Activated T-helper 1 cell treated with Interleukin-2 at 50 U/mL for 16 hours (primary cell): ENCODE measurements at places on chromosomes 2 and 18.

DNA sequence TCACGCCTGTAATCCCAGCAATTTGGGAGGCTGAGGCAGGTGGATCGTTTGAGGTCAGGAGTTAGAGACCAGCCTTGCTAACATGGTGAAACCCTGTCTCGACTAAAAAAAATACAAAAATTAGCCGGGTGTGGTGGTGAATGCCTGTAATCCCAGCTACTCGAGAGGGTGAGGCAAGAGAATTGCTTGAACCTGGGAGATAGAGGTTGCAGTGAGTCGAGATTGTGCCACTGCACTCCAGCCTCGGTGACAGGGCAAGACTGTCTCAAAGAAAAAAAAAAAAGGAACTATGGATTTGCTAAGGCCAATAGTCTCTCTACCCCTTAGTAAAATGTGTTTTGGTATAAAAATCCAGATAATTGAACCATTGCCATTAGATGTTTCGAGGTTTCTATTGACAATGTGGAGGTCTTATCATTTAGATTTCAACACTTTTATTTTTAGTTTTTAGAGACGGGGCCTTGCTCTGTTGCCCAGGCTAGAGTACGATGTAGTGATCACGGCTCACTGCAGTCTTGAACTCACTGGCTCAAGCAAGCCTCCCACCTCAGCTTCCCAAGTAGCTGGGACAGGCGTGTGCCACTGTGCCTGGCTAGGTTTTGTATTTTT, 1.1 kb upstream of the TXNDC2 start:
- no peak for DNase-seq

GRCh38 chr2:7849027-7849426, 832.8 kb upstream of the ID2 start:
- DNase-seq: no peak

- no peak for DNase-seq
Measured at GRCh38 chr2:188132385-188132784, 159.3 kb upstream of the GULP1 start.

- no peak for DNase-seq
Measured at GRCh38 chr2:5507367-5507766, 184.8 kb upstream of the SOX11 start.

- no peak for DNase-seq
Measured at GRCh38 chr18:38884050-38884449, 1318.5 kb upstream of the CELF4 start.

DNA sequence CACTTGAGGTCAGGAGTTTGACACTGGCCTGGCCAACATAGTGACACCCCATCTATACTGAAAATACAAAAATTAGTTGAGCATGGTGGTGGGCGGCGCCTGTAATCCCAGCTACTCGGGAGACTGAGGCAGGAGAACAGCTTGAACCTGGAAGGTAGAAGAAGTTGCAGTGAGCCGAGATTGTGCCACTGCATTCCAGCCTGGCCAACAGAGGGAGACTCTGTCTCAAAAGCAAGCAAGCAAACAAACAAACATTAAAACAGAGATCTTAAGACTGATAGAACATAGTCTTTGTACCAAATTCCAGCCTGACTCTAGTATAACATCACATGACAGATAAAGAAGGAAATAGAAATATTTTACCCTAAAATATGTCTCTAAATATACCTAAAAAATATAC, 168.1 kb downstream of the PTPRM start:
- DNase-seq: no peak

DNA sequence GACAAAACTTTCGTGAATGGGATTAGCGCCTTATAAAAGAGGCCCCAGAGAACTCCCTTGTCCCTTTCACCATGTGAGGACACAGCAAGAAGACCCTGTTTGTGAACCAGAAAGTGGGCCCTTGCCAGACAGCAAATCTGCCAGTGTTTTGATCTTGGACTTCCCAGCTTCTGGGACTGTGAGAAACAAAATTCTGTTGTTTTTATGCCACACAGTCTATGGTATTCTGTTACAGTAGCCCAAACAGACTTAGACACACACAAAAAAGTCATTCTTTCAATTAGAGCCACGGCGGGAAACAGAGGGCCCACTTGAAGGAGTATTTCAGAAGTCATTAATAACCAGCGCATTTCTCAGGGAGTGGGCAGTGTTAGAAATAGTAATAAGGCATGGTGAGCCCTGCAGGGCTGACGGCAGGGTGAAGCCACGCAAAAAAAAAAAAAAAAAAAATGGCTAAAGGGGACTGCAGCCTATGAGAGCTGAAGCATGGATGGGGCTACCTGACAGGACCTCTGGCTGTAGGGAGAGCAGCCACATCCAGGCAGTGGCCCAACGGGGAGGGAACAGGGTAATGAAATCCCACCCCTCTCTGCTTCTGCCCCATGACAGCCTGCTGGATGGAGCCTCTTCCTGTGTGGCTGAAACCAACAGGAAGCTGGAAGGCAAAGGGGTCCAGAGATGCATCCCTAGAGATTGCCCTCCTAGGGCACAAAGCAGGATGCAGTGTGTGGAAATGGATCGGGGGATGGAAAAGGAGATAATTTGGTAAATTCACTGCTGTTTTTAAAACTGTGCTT, 189.3 kb downstream of the KCNS3 start:
- DNase-seq: no peak

- no peak for DNase-seq
Measured at GRCh38 chr18:13878857-13879256, 36.5 kb downstream of the MC2R start.

DNA sequence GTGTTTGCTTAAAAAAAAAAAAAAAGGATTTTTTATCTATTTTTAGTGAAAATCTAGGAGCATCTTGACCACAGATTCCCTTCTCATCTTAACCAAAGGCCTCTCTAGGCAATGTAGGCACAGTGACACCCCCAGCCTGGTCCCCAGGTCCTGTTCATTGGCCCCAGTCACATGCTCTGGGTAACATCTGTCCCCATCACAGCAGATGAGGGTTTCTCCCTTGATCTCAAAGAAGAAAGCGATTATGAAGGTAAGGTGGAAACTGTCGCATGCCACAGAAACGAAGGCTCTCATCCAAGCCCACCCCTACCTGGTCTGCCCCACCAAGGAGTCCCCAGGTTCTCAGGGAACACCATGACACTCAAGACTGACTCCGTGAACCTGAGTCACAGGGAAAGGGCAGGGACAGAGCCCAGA, 4.7 kb downstream of the HS6ST1 start:
- DNase-seq: no peak

GRCh38 chr2:26299471-26300101, 46.4 kb upstream of the SELENOI start:
- DNase-seq: no peak

- DNase-seq: no peak
Measured at GRCh38 chr2:70646420-70646818, 92.8 kb upstream of the TGFA start.

DNA sequence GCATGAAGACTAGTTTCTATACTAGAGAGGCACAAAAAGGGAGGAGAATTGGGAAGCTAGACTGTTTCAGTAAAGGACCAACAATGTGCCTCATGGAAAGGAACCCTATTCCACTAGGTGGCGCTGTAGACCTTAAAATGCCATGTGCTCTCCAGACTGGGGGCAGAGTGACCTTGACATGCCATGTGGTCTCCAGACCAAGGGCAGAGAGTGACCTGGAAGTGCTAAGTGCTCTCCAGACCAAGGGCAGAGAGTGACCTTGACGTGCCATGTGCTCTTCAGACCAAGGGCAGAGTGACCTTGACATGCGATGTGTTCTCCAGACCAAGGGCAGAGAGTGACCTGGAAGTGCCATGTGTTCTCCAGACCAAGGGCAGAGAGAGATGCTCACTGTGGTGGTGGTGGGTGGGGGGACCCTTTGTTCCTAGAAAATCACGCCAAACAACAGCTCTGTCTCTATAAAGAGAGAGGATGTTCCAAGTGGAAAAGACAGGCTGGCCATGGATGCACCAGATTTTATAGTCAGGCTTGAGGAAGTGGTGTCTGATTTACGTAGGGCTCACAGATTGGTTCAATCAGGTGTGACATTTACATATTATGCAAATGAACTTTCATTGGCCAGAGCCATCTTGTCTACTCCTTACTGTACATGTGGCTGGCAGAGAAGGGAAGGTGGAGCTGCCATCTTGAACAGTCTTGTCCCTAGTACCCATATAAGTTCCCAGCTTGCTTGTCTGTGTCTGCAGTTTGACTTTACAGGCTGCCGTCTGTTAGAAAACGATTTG, 344.0 kb upstream of the DDX18 start:
- no peak for DNase-seq

- DNase-seq: no peak
Measured at GRCh38 chr2:226798422-226799210, 1.0 kb downstream of the IRS1 start.

GRCh38 chr2:241817126-241817820, 8.3 kb downstream of the NEU4 start:
- no peak for DNase-seq

GRCh38 chr2:20061476-20061875, 10.0 kb upstream of the LAPTM4A start:
- DNase-seq: no peak

- DNase-seq: no peak
Measured at GRCh38 chr2:85594715-85595300, 737 bp upstream of the RNF181 start.

DNA sequence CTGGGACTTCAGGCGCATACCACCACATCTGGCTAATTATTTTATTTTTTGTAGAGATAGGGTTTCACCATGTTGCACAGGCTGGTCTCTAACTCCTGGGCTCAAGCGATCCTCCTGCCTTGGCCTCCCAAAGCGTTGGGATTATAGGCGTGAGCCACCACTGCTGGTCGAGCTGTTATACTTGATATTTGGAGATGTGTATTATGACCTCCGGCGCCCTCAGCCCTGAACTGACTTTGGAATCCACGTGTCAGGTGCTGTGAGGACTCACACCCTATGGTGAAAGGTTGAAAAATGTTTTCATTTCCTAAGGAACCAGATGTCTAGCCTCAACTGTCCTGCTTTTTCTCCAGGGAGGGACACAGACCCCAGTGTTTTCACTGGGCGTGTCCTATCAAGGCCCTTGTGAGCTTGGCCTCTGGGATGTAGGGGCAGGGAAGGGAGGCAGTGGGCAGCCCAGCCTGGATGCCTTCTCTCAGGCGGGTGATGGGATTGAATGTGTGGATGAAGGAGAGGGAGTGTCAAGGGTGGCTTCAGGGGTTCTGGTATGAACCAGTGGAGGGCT, 56.4 kb upstream of the HAAO start:
- DNase-seq: no peak

DNA sequence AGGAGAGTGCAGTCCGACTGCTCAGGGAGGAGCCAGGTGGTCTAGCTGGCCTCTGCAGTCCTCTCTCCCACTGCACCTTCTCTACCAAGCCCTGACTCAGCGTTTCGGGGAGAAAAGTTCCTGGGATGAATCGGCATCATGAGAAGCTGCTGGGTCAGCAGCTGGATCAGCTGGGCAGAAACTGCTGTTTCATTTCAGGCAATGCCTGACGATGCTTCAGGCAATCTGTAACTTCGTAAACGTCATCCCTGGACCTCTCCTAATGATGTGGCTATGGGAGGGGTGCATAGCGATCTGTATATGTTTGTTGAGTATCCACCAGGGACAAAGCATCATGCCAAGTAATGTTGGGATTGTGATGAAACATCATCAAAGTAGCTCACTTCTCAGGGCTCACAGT, 20.7 kb downstream of the LIPG start:
- DNase-seq: no peak

DNA sequence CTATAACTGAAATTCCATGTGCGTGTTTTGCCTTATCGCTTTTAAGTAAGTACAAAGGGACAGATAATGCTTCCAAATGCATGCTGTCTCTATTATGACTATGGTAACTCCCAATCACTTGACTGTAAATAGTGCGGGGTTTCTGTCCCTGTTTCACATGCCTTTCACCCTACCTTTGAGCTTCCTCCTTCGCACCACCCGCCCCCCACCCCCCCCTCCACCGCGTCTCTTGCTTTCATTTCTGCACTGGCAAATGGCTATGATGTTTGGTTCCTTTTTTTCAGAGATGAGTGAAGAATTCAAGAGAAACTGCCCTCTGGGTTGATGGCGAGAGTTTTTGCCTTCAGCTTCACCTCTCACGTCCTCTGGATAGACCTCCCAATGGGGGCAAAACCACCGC, 25.0 kb upstream of the SPP2 start:
- DNase-seq: no peak

GRCh38 chr18:23668731-23669130, 6.0 kb upstream of the ANKRD29 start:
- no peak for DNase-seq

- no peak for DNase-seq
Measured at GRCh38 chr18:37242091-37242490, 323.5 kb downstream of the CELF4 start.

GRCh38 chr18:48637081-48637990, 98.5 kb downstream of the CTIF start:
- no peak for DNase-seq

GRCh38 chr2:10161206-10161931, 38.8 kb downstream of the RRM2 start:
- no peak for DNase-seq

- no peak for DNase-seq
Measured at GRCh38 chr18:3251249-3251962, 3.8 kb downstream of the MYL12A start.

DNA sequence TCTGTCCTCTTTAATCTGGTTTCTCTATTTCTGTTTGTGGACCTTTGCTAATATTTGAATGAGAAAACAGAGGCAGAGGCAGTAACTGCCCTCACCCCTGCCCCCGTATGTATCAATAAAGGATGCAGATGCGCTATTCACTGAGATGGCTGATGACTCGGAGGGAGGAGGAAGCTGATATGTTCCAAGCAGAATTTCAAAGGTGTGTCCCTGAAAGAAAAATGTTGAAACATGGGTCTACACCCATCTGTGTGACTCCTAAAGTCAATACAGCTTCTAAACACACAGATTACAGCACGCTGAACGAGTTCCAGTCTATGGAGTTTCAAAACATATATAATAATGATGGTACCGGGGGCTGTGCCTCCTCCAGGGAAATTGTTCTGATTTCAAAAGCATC, 38.8 kb downstream of the EPHA4 start:
- no peak for DNase-seq

DNA sequence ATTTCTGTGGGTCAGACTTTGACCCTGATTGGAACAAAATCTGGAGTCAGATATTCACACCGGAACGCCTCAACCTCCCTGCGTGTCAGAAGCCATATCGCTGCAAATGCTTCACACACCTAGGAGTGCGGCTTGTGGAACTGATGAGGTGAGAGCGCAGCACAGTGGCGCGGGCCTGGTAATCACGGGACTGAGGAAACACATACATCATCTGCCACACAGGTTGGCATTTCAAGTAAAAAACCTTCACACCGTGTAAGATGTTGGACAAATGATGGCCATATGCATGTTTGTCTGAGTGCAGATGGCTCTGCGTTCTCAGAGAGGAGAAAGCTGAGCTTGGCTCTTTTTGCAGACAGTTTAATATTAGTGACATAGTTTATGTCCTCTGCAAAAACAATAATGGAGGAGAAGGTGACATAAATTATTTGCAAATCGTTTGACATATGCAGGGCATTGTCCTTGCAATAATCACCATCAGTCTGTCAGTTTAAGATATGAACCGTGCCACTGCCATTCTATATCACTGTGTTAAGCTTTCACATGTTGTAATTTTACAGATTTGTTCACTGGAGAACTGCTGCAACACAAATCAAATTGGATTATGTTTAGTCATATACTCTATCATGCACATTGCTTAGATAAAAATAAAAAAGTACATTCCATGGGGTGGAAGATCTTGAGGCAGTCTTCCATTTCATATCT, 101.4 kb downstream of the MTX2 start:
- DNase-seq: no peak

GRCh38 chr2:3485166-3485565, 34.2 kb downstream of the ADI1 start:
- DNase-seq: no peak
